T-helper 17 cell (primary cell): ENCODE measurements at places on chromosomes 5 and 9. TPM values are rescaled to one million over a fixed set of nuclear protein-coding genes. Genes with fewer than 3 reads are reported as not detected.

Gene PTPA
- 49.8 TPM for total RNA-seq

Gene PCDHAC2
- total RNA-seq: not detected

Gene FBXW11
- total RNA-seq: 28.3 TPM

Gene ADCY2
- total RNA-seq: not detected

Gene DMRT3
- not detected for total RNA-seq

Gene DCANP1
- total RNA-seq: not detected

Gene LCN2
- 9.3 TPM for total RNA-seq

Gene MYMK
- not detected for total RNA-seq

Gene SH2D3C
- 27.2 TPM for total RNA-seq

Gene OR1N1
- not detected for total RNA-seq

Gene CTXN3
- not detected for total RNA-seq

Gene ABL1
- 34.9 TPM for total RNA-seq

Gene EGFL7
- not detected for total RNA-seq

Gene GMCL2
- total RNA-seq: not detected

Gene CD180
- 0.05 TPM for total RNA-seq

Gene ASPN
- not detected for total RNA-seq

Gene C5orf52
- not detected for total RNA-seq

Gene F2RL1
- 0.94 TPM for total RNA-seq

Gene CCDC152
- total RNA-seq: 2.2 TPM

Gene IRX2
- not detected for total RNA-seq

Gene STPG3
- total RNA-seq: not detected

Gene OSMR
- total RNA-seq: not detected

Gene CDKN2A
- 5.7 TPM for total RNA-seq

Gene SPEF2
- total RNA-seq: 8.3 TPM

Gene PDE6A
- total RNA-seq: not detected
